Activated CD8-positive, alpha-beta memory T cell treated with anti-CD3 and anti-CD28 coated beads for 48 hours (primary cell): ENCODE measurements at places on chromosomes 3 and 15.

- no peak for DNase-seq
Measured at GRCh38 chr3:189267981-189268613, 96.3 kb downstream of the TPRG1 start.

DNA sequence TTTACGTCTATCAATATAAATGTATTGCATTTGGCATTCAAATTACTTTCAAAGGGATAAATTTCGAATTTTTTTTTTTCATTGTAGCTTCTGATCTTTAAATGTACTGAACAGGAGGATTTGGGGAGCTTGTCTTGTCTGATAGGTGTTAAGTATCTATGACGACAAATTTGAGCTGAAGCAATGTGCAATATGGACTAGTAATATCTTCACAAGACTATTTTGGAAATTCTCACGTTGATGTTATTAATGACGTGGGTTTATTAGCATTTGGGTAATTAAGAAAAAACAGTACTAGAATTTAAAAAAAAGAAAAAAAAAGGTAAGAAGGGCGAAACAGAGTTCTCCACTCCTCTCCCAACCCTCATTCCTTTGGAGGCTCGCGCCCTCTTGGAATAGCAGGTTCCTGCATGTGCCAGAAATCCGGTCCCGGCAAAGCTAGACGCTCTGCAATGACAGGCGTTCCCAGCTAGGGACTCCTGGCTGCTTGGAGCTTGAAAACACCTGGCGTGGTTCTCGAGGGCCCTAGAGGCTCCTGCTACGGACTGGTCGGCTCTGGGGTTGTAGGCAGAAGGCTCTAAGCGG is 648 bp upstream of the P2RY1 start:
- DNase-seq: no peak

DNA sequence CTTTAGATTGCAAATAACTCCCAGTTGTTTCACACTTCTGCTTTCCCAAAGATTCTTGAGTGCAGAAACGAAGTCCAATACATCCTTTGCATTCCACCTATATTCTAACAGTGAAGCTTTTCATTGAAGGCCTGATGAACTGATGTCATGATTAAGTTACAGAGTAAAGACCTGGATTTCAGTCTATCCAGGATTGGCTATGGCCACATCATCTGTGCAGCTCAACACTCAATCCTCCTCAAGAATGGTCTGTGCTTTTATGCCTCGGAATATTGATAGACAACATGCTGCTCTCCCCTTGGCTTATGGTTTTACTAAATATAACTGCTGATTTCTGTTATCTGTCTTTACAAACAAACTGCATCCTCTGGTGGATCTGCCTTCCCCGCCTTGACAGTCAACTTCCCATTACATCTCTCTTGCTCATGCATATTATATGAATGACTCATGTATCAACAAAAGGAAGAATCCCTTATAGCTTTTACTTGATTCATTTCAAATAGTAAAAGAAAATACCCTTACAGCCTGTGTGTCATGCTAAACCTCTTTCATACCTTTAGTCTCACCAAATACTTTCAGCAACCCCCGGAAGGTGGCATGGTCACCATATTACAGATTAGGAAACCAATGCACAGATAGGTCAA is 59.5 kb downstream of the SCN11A start:
- DNase-seq: no peak

- DNase-seq: no peak
Measured at GRCh38 chr3:112653881-112654300, 12.9 kb upstream of the CCDC80 start.

DNA sequence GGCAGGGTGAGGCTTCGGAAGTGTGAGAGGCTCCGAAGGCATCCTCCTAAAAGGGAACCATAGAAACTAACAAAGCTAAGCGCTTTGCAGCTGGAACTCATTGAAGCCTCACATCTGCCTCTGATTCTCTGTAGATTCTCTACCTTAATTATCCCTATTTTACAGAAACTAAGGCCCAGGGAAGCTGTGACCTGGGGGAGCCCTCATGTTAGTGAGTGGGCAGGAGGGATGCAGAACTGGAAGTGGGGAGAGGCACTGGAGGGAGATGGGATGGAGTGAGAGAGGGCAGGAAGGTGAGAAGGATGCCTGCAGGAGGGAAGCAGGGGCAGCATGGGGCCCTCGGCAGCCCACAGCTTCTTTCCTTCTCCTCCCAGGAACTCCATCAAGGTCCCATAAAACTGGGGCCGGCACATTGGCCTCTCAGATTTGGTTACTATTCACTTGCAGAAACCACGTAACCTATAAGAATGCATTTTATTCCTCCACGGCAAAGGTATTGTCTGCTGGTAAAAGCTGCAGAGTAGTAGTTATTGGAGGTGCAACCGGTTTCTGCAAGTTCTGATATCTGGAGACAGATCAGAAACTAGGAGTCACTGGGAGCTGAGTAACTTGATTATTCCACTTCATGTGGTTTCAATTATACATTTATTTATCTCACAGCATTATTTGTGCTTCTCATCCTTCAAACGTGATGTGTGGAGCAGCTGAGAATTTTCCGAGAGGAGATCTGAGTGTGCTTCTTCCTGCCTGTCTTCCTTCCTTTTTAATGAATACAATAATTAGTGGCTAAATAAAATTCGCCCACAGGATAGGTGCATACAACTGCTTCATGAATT is 24.0 kb upstream of the CHCHD6 start:
- no peak for DNase-seq

- no peak for DNase-seq
Measured at GRCh38 chr3:148512648-148513047, 185.1 kb upstream of the AGTR1 start.

- DNase-seq: no peak
Measured at GRCh38 chr3:122497425-122497824, 17.3 kb downstream of the KPNA1 start.

DNA sequence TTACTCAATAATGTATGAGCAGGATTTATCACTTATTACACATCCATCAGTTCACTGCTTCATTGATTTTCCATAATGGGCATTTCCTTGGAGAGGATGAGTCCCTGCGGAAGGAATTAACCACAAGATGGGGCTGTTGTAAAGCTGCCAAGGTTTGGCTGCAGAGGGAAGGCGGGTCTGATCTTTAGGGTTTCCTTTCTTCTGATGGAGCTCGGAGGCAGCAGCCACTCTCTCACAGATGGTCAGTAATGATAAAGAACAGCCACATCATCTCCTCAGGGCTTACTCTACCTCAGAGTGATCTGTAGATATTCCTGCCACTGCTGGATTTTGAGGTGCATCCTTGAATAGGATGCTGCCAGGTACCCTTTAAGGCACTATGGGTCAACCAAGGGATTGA is 115.2 kb downstream of the USP13 start:
- no peak for DNase-seq

- DNase-seq: no peak
Measured at GRCh38 chr3:111277226-111277625, 205.6 kb downstream of the NECTIN3 start.

DNA sequence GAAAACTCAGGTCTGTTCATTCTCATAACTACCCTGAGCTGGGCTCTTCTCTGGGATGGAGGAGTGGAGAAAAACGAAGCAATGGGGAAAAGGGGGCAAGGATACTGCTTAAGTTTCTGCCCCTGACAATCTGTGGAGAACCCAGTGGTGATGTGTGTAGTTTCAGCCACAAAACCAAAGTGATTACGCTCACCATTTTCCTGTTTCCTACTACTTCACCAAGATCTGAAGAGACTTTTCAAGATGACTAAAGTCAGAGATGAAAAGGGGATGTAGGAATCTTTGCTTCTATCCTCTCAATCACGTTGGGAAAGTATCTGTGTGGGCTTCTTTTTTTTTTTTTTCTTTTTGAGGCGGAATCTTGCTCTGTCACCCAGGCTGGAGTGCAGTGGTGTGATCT is 8.3 kb upstream of the UBE2E1 start:
- no peak for DNase-seq

GRCh38 chr3:83894223-83894622 is 1064.6 kb upstream of the CADM2 start:
- DNase-seq: no peak

DNA sequence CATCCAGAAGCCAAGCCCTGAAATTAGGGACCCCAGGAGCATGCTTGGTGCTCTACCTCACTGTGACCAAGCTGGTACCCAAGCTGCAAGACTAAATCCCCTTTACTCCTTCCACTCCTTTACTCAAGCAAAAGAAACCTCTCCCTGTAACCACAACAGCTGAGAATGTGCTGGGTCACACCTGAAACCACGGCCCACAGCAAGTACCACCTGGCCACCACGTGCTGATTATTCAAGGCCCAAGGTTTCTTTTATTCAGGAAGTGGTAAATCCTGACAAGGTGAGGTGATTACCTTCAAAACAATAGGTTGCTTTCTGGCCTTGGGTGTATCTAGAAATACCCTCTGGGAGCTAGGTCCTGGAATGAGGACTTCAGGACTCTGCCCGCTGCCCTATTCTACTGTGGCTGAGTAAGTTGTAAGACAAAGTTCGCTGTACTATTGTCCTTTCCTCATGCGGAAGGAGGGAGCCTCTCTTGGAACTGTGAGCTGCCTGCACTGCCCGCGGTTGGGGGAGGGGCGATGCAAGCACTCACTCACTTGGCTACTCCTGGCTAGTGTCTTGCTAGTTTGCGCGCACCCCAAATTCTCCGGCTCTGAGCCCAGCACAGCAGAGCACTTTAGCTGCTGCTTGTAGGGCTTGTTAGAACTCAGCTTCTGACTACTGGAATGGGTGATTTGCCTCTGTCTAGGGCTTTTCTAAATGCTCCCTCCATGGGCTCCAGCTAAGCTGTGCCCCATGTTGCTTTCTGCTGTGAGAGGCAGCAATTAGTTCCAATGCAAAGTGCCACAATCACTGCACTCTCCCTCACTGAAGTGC is 487.1 kb upstream of the CNTN3 start:
- no peak for DNase-seq

GRCh38 chr3:71366988-71367604 is 216.4 kb downstream of the FOXP1 start:
- DNase-seq: no peak

DNA sequence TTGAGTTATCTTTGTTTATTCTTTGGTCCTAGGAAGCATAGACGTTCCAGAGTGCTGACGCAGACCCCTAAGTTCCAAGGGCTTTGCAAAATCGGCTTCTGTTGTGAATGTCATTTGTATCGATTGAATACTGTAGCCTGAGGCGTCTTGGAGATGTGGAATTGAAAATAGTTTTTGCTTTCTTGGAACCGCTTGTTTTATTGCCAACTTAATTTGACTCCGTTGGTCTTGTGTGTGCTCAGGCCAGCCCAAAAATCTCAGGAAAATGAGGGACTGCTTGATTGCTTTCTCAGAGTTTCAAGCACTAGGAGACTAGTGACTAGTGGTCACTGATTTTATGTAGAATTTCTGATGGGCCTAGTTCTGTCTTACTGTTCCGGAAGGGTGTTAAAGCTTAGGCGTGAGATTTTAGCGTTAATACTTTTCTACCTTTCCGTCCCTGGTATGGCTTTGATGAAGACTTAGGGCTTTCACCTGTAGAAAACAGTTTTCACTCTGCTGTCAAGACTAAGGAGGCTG is 263 bp upstream of the UTS2B start:
- DNase-seq: no peak

- no peak for DNase-seq
Measured at GRCh38 chr15:45285413-45285812, 33.4 kb downstream of the SLC28A2 start.

DNA sequence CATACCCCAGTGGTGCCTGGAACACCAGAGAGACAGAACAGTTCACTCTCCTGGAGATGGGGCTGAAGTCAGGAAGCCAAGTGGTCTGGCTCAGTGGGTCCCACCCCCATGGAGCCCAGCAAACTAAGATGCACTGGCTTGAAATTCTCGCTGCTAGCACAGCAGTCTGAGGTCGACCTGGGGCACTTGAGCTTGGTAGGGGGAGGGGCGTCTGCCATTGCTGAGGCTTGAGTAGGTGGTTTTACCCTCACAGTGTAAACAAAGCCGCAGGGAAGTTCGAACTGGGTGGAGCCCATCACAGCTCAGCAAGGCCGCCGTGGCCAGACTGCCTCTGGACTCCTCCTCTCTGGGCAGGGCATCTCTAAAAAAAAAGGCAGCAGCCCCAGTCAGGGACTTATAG is 272.0 kb downstream of the KLF13 start:
- no peak for DNase-seq

DNA sequence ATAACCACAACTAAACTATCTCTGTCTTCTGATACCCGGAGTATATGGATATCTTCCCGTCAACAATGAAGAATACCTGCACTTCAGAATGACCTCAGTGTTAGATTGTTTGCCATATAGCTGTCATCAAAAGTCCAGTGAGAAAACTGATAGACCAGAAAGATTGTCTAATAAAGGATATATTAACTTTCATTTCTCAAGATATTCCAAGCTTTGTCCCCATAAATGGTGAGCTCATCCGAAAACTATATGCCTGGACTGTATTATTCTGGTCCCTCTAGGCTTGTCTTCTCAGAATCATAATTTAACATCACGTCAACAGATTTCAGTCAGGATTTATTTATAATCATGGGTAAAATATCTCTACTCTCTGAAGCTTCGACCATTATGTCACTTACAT is 100.5 kb downstream of the ATP8B4 start:
- no peak for DNase-seq

DNA sequence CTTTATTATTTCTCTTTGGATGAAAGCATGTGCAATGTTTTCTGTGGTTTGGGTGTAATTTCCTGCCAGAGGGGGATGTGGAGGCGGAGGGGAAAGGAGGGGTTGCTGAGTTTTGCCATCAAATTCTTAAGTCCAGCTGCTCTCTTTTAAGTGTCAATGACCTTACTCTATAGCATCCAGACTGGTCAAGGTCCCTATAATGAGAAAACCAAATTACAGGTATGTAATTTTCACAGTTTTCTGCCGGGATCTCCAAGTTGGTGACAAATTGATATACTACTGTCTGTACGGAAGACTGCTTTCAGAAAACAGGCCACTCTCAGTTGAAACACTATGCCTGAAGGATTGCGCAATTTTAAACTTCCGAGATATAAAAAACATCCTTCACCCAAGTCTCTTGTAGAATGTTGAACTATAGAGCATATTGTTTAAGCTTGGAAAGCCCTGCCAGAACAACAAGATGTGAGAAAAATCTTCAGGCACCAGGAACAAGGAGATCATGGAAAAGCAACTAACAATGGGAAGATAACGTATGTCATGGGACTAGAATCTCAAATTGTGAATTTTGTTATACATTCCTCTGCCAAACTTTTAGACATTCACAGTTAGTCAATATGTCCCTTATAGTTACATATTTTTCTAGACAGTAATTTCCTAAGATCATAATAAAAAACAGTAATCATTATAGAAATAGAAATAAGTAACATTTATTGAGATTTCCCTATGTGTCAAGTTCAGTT is 300.7 kb upstream of the SATB1 start:
- no peak for DNase-seq

DNA sequence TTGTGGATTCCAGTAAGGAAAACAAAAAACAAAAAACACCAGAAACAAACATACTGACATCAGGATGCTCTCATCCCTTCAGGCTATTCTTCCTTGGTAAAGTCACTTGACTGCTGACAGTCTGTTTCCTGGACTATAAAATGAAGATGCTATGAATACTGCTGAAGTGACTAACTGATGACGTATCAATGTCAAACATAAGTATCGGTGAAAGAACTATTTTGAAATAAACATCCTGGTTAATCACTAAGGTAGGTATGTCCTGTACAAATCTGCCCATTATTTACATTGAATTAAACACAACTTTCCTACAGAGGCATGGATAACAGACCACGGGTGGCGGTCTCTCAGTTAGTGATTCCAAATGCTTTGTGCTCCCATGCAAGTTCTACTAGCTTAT is 45.9 kb downstream of the CHAC1 start:
- DNase-seq: no peak

- no peak for DNase-seq
Measured at GRCh38 chr15:93451822-93452221, 362.8 kb upstream of the RGMA start.

GRCh38 chr3:61358364-61358763 is 107.1 kb upstream of the FHIT start:
- no peak for DNase-seq

- no peak for DNase-seq
Measured at GRCh38 chr3:41441139-41441538, 241.8 kb downstream of the CTNNB1 start.
